ENCODE measurements at places on chromosomes 11 and 22.

DNA sequence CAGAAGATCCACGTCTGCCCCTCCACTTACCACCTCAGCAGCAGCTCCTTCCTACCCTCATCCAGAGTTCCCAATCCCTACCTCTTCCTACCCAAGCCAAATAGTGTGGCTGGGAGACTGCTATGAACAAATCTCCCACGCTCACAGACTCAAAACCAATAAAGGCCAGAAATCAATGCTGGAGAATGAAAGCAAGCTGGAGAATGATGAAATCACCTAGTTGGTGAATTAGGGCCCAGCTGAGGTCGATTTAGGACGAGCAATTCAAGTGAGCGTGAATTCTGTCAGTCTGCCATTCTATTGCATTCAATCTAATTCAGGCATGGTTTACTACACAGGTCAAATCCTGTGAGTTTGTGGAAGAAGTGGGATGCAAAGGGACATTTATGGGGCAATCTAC is 22.5 kb downstream of the COMMD9 start:
- no peak for DNase-seq

- DNase-seq = no peak
Observed at GRCh38 chr22:27895600-27895999, 23.5 kb downstream of the PITPNB start.

- no peak for DNase-seq
Observed at GRCh38 chr11:108733479-108734116, 68.7 kb downstream of the DDX10 start.

- no peak for DNase-seq
Observed at GRCh38 chr11:59199546-59200422, 12.9 kb downstream of the MPEG1 start.

DNA sequence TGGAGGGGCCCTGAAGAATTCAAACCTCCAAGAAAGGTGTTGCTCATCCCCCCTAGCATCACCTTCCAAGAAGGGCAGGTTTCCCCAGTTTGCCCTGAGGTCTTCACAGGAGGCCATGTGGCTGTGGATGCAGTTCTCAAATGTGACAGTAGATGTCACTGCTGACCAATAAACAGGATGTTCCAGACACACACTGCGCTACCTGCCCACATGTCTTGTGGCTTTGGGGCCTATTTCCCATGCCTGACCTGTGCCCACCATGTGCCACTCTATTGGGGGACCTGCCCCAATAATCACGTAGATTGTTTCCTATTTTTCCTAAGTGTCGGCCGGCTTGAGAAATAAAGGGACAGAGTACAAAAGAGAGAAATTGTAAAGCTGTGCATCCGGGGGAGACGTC is 4.5 kb downstream of the GSTT2 start:
- DNase-seq = peak; percentile 38

GRCh38 chr11:61201476-61201875 is 1.8 kb upstream of the PGA3 start:
- no peak for DNase-seq

Data from central memory CD8-positive, alpha-beta T cell (primary cell).